ENCODE measurements at places on chromosomes 5 and 9.

DNA sequence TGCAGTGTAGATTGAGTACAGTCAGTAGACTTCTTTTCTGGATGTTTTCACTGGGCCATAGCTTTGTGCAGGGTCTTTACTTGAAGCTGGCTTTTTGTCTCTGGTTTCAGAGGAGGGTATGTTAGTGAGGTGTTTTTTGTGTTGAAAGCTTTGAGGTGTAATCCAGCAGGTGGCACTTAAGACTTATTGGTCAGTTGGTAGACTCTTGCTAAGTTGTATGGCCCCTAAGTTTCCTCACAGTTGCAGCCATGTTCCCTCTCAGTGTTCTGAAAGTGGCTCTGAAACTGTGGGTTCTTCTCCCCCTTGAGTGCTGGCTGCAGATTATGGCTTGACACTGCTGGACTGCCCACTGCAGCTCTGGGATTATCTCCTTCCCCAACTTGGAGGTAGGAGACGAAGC is 55.7 kb upstream of the SLC44A1 start:
- DNase-seq, result no peak

DNA sequence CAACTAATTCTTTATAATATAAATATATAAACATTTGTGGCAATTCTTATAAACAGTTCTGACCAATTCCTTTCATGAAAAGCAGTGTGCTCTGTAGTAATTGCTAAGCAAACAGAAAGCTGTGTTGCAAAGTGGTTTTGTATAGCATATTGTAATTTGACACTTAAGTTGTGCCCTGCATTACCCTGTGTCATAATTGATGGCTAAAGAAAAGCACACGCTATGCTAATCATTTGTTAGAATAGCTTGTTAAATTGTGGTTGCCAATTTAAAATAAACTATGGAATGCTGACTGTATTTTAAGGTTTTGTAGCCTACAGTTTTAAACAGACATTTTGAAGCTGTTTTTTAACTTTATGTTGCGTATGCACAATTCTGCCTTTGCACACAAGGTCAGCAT is 140.0 kb downstream of the PBX3 start:
- no peak for DNase-seq

DNA sequence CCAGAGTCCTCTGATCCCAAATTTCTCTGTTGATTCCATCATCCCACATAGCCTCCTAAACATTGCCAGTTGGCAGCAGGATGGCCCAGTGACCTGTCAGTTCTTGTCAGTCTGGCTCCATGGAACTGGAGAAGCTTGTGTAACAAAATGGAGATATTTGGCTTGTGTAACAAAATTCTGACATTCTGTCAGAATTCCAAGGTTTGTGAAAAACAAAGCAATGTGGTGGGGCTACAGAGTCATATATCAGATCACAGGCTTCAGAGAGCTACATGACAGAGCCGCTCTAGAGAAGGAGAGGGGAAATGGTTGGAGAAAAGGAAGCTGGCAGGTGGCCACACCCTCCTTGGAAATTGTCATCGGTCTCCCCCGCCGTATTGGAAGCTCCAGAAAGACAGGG is 75.4 kb upstream of the MAN2A1 start:
- no peak for DNase-seq

GRCh38 chr5:80346055-80346454 is 26.3 kb downstream of the SPZ1 start:
- DNase-seq, result peak; percentile 44

DNA sequence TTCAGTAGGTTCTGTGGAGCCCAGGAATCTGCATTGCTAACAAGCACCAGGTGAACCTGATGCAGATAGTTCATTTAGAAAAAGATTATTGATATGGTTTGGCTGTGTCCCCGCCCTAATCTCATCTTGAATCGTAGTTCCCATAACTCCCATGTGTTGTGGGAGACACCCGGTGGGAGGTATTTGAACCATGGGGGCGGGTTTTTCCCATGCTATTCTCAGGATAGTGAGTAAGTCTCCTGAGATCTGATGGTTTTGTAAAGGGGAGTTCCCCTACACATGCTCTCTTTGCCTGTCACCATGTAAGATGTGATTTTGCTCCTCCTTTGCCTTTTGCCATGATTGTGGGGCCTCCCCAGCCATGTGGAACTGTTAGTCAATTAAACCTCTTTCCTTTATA is 212.0 kb downstream of the RAB3C start:
- DNase-seq, result no peak

DNA sequence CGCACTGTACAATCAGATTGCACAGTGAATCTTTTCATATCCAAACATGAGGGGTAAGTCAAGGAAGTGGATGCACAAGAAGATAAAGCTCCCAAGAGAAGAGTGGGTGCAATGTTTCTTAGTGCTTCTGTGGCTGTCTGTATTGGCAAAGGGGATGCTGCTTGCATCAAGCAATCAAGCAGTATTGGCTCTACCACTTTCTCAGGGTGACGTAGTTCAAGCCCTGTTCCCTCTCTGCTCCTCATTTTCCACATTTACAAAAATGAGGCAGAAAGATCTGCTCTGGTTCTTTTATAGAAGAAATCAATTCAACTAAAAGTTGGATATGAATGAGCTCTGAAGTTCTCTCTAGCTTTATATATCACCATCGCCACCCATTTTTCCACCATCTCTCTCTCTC is 2.3 kb downstream of the TNFSF8 start:
- DNase-seq, result no peak

DNA sequence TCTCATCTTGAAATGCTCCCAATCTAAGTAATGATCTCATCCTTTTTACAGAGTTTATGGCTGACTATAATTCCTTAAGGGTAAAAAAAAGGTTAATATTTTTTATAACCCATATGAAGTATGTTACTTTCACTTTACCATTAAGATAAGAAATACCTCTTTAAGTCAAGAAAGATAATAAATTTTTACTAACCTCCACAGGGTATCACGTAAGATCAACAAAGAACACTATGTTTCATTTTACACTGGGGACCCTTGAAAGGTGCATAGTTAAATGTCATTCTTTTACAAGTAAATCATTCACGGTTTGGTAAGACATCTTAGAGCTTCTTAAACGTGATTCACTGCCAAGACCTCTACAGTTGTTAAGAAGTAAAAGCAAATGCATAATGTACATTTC is 472.7 kb upstream of the CDH9 start:
- DNase-seq, result no peak

DNA sequence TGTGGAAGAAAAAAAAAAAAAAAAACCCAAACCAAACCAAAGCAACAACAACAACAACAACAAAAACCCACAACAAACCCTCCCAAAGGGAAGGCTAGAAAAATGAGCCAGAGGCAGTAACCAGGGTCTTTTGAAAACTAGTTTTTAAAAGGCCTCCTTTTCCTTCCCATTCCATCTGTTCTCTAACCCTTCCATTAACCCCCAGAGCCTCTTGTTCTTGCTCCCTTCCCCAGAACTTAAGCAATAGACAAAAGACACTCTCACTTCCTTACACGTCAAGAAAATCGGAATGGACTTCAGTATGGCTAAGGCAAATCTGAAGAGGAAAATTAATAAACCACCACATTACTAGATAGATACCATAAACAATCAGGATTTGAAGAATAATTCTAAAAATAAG is 292.8 kb downstream of the ARL15 start:
- no peak for DNase-seq

DNA sequence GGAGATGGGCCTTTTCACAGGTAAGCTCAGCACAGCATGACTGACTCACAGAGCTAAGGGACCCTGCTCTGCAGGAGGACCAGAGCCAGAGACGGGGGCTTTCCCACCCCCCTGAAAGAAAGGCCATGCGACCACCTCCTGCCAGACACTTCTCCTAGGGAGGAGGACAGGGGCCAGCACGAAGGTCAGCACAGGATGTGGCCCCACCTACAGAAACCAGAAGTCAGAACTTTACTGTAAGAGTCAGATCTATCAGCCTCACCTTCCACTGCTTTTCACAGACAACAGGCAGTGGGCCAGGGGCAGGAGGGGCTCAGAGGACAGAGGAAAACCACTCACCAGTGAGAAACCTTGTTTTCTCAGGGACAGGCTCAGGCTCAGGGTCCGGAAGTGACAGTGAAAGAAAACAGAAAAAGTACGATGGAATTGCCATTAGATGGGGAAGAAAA is 37.9 kb downstream of the CCNJL start:
- no peak for DNase-seq

GRCh38 chr5:43638546-43638945 is 35.6 kb downstream of the NNT start:
- DNase-seq, result no peak

DNA sequence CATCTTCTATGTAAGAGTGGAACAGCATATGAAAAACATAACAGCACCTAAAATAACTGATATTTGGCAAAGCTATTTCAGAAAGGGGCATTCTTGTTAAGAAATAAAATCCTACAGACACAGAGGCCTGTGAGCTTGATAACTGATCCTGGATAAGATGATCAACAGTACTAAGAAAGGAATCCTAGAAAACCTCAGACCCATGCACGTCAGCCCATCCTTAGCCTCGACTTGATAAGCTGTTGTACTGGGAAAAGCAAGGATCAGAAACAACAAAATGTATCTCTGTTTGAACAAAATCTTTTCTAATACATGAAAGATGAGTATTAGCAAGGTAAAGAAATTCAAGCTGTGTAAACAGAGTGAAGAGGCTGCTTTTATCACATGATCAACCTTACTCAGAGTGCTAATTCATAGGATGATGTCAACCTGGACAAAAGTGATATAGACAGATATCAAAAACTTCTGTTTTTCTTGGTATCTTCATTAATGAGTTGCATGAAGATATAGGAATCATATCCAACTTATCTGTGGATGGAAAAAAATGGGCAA is 15.2 kb downstream of the LIFR start:
- no peak for DNase-seq

DNA sequence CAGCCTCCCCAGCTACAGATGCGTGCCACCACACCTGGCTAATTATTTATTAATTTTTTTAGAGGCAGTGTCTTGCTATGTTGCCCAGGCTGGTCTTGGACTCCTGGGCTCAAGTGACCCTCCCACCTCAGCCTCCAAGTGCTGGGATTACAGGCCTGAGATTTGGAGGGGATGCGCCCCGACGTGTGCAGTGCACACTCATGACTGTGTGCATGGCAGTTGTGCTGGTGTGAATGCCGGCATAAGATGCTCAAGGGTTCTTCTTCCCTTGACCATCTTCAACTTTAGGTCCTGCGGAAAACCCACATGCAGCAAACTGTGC is 3.5 kb upstream of the SLC34A1 start:
- no peak for DNase-seq

DNA sequence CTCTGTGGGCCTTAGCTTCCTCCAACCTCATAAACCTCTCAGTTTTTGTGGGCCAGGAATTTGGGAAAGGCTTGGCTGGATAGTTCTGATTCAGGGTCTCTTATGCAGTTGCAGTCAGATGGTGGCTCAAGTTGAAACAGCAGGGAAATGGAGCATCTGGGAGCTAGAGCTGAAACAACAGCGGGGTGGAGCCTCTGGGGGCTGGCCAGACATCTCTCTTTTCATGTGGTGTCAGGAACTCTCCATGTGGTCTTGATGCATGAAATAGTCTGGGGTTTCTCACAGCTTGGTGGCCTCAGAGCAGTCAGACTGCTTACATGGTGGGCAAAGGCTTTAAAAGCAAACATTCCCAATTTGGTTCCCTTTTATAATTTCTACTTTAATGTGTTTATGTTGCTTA is 13.5 kb downstream of the ZNF346 start:
- no peak for DNase-seq

- DNase-seq, result no peak
Observed at GRCh38 chr5:107289030-107289714, 381.6 kb downstream of the EFNA5 start.

DNA sequence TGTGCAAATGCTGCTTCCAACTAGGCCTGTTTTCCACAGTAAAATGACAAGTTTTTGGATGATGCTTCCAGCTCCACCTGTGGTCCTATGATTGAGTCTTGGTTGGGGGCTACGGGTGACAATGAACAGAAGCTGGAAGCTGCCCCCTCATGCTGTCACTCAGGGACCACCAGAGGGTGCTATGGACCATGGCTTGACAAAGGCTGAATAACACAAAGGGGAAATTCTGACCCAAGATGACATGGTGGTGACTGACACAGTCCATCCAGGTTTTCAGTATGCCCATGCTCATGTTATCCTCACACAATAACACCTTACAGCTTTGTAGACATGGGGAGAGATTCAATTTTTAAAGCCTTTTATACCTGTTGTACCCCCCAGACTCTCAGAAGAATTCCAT is 23.9 kb upstream of the SAP30L start:
- no peak for DNase-seq

DNA sequence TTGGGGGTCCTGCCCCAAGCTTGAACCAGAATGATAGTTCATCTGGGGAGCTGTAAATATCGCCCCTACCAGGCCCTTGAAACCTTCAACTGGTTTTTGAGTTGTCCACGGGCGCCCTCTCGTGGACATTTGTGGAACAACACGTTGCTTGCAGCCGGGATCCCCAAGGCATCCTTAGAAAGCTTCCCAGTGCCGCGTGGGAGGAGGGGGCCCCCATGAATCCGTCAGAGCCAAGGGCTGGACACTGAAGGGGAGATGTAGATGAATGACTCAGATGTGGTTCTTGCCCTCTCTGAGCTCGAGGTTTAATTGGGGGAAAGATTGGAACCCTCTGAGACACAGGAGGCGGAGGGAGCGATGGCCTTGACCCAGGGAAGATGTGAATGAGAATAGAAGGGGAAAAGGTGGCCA is 31.8 kb upstream of the ORM1 start:
- DNase-seq, result peak; percentile 64

DNA sequence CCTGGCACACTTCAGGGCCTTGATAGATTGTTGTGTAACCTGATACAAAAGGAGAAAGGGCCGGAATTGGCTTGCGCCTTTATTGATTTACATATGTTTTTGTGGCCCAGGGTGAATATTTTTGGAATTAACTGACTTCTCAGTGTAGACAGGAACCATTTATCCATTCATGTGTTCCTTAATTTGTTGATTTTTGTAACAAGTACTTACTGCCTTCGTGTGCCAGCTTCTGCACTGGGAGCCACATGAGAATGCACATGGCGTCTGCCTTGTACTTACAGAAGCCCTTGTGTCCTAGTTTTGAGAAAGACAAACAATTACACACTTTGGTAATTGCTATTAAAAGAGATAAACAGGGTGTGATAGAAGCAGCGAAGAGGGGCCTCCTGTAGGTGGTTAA is 26.4 kb downstream of the EHMT1 start:
- DNase-seq, result no peak

DNA sequence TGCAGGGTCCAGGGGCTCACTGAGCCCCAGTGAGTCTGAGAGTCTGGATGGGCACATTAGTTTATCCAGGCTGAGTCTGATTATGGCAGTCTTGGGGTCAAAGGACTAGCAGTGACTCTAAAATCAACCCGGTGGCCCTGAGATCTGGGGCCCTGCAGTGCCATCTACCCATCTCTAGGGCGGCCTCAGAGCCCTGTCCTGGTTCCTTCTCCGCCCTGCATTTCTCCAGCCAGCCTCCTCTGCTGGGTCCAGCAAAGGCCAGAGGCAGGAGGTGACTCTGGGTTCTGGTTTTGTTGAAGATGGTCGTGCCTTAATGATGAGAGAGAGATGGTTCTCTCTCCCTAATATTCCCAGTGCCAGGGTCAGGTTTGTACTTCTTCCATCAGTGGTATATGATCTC is 15.0 kb downstream of the DCANP1 start:
- DNase-seq, result no peak

DNA sequence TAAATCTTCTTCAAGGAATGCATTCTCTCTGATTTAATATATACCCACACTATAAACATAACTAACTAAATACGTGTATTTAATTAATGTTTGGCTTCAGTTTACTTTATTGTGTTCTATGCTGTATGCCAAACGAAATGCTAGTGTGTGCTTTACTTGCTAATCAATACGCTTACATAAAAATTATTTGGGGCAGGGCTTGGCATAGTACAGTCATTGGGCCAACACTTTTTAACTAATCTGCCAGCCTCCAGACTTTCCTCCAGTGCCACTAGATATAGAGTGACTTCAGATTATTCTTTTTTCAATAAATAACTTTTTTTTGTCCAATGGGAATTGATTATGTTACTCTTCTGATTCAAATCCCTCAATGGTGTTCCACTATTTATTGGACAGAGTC is 8.7 kb upstream of the CARNMT1 start:
- DNase-seq, result no peak

All from CD4-positive, alpha-beta T cell treated with Interleukin-10 for 1 hour (primary cell).